Left kidney (tissue), 8 donors: ENCODE measurements at places on chromosomes 5 and 9.

DNA sequence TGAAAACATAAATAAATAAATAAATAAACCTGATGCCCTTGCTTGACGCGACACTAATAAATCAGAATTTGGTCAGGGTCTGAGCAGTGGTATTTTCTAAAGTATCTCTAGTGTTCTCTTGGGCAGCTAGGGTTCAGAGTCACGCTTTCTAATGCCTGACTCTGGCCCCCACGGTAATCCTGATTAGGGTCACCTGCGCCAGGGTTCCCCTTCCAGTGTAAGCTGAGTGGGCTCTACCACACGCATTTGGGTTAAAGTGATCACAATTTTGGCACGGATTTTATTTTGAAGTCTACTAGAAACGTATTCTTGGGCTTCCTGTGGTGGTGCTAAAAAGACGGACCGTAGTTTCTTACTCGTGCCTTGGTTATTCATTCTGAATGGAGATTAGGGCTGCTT lies 651 bp downstream of the TTC1 start:
- no peak for DNase-seq

DNA sequence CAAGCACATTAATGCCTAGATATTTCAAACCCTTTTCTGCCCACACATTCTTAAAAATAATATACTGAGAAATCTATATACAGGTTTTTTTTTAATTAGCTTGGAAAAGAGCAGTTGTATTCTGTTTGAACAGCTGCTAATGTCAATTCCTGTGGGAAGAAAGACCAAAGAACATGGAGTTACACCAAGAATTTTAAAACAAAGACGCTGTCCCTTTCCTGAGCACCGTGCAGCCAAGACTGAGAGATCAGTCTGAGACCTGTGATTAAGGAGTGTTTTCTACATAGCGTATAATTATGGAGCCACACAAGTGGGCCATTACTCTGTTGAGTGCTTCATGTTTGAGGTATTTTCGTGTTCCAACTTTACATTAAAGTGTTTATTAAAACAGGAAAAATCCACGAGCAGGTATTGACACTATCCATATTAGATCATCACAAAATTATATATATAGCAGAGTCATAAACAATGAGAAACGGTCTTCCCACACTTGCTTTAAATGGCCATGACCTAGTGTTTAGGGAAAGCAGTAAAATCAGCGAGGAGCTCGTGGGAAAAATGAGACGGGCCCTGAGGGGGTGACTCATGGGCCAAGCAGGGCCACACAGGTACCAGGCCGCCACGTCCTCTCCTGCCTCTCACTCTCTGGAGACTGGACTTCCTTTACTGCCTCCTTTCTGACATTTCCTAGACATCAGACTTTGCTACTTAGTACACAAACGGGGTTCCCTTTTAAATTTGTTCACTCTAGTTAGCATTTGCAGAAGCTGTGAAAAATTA lies 153.1 kb upstream of the OTULINL start:
- DNase-seq: no peak

- no peak for DNase-seq
These were observed 2.6 kb upstream of the ALAD start for GRCh38 chr9:113403646-113404045.

- peak; percentile 88 for DNase-seq
These were observed at the start of gene MSX2 for GRCh38 chr5:174724484-174725260. MSX2 (plus strand) TSS chr5:174724582; CDS start chr5:174724660, 78 bp downstream.

DNA sequence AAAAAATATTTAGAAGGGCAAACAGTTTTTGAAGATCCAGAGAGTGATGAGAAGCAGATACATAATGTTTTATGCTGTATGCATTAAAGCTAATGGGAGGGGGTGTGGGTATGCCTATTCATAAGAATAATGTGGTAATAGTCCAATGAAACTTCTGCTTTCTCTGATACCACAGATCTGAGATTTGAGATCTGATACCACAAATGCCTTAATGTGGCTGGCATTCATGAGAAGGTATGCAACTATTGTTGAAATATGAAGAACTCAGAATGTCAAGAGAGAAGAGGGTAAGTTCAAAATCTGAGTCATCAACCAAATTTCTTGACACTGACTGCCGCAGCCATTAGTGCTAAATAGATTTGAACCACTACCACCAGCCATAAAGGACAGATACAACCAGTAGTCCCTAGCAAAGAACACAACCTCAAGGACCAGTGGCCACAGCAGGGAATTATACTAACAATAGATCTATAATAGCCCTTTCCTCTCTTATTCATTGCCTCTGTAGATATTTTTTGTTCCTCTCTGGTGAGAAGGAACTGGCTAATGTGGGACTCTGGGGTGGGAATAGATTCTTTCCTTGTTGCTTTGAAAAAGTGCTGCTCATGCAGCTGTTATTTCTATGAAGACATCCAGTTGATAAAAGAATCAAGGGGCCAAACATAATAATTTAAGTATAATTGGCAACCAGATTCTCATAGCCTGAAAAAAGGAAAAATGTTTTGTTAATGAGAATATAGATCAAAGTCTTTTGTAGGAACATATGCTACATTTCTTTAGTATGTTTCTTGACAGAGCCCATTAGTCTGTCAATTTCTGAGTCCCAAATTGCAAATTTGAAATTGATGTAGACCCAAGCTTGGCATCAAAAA lies 256.5 kb upstream of the ZNF608 start:
- no peak for DNase-seq

DNA sequence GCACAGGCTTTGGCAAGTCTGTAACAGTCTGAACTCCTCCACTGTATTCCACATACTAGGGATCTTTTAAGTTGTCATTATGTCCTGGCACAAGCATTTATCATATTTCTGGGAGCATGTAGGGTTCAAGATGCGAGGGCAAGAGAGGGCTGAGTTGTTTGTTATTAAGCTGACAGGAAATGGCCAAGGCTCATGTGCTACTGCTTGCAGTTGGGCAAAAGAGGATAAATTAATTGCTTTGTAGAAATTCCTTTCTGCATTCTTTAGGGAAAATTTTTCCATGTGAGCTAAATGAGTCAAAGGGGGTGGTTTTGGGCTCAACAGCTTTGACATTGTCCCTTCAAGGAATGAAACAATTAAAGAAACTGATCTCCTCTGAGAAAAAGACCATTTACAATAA lies 35.4 kb downstream of the DOCK8 start:
- no peak for DNase-seq

GRCh38 chr5:136666970-136667620 lies 301.8 kb upstream of the TRPC7 start:
- DNase-seq: no peak

- no peak for DNase-seq
These were observed 2.0 kb downstream of the SNX30 start for GRCh38 chr9:112752334-112753125.

GRCh38 chr5:160183075-160183474 lies 46.2 kb upstream of the FABP6 start:
- no peak for DNase-seq

- no peak for DNase-seq
These were observed 33.4 kb upstream of the TENT2 start for GRCh38 chr5:79578876-79579275.

GRCh38 chr5:56951126-56951945 lies 587 bp downstream of the MIER3 start:
- DNase-seq: peak; percentile 39

GRCh38 chr9:127953154-127953553 lies 15.5 kb upstream of the DPM2 start:
- DNase-seq: no peak

- DNase-seq: no peak
These were observed 126.6 kb upstream of the DHFR start for GRCh38 chr5:80781356-80781755.

DNA sequence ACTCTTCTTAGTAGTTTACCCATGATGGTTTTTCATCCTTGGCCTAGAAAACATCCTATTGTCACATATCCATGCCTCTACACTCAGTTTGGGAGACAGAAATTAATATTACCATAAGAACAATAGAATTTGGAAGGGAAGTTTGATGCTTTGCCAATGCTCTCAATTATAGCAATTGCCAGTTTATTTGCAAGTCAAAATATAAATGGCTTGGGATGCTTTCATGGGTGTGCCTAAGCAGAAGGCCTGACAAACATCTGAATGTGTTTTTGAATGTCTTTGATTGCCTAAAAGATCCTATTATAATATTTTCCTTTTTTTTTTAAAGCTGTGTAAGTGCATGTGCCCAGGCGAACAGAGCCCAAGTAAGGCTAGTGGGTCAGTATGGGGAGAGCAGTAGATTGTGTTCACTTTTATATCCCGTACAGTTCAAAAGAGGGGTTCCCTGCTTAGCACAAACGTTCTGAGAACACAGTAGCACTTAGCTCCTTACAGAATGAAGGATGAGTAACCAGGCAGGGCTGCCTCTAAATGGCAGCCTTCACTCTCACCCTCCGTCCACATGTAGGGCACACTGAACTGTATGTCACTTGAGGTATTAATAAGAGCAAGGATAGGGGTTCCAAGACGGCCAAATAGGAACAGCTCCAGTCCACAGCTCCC lies 56.0 kb upstream of the AGXT2 start:
- DNase-seq: no peak

DNA sequence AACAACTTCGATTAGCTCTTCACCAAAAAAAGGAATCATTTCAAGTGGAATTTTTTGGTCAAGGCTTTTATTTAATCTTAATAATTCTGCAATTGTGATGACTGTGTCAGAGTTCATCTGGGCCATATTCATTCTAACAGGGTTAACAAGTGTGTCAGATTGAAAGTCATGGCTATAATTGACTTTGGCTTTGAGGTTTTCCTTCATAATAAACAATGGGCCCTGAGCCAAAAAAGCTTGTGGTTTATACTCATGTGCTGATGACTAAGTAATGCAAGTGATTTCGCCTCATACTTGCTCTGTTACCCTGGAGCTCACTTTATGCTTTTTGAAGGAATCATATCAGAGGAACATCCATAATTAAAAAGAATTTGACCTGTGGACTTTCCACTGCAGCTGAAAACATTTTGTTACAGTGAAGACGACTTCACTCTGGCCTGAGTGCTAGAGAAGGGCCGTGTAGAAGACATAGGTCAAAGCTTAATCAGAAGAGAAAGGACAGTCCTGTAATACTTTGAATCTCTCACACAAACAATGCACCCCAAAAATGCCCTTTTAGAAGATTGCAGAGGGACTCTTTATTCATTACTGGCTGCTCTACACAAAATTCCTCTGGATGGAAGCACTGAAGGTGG lies 101.7 kb downstream of the GDNF start:
- no peak for DNase-seq

DNA sequence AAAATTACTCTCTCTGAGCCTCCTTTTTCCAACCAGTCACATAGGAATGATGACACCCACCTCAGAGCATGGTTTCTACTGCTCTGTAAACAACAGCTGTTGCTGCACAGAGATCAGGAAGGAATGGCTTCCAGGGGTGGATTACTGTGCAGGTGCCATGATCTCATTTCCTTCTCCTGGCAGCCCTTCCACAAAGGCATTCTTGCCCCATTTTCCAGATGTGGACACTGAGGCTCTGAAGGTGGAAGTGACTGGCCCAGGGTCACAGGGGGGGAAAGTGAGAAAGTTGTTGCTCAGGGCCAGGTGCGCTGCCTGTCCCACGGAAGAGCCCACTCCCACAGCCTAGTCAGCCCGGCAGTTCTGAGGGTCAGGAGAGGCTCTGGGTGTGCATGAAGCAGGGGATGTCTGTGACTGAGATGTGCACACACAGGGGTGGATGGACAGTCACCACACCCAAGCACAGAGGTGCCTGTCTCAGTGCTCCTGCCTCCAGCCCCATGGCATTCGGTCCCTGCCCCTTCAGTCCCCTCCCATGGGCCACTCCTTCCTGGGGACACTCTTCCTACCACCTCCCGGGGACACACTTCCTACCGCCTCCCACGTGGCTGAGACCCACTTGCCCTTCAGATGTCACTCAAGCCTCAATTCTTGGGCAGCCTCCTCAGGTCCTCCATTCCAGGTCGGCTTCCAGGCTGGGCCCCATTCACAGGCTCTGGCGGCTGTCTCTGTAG lies 17.0 kb downstream of the FGFR4 start:
- no peak for DNase-seq

GRCh38 chr5:21142791-21143190 lies 1154.8 kb upstream of the CDH18 start:
- DNase-seq: no peak

DNA sequence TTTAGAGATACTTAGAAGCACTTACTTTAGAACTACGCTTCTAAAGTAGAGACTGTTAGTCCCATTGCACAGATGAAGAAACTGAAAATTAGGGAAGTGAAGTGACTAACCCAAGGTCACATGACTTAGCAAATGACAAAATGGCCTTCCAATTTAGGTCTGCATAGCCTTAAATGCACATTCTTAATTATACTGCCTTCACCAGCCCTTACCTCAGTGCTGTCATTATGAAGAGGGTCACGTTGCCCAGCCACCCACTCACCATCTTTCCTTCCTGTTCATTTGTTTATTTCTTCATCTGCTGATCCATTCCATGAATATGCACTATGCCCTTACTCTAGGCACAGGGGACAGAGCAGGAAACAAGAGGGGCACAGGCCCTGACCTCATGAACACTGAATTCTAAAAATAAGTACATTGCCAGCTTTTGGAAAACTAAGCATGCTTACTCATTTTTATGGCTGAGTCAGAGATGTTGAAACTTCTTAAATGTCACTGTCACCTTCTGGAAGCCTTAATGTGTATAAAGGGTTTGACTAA lies 8.6 kb downstream of the HAVCR2 start:
- no peak for DNase-seq
